ENCODE measurements at places on chromosomes 3 and 15.

GRCh38 chr3:144556392-144556791 is 584.8 kb downstream of the DIPK2A start:
- DNase-seq = no peak

GRCh38 chr3:28150465-28151206 is 90.8 kb upstream of the CMC1 start:
- no peak for DNase-seq

DNA sequence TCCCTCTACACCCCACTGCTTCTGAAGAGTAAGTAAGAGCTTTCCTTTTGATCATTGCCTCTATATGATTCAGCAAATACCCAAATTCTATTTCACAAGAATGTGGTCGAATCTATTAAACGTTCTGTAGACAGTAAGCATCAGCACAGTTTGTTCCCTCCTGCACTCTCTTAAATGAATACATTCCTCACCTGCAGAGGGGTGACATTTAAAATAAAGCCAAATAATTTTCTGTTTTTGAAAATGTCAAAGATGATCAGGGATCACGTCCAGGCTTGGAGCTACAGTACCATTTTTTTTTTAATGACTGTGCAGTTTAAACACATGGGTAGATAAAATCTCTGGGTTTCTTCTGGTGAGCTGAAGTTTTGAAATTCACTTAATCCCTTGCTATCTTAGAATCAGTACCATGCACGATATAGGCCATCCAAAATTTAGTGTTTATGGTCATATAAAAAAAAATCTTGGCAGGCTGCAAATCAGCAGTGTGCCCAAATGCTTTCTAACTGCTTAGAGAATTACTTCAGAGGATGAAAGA is 12.8 kb downstream of the PYDC2 start:
- no peak for DNase-seq

DNA sequence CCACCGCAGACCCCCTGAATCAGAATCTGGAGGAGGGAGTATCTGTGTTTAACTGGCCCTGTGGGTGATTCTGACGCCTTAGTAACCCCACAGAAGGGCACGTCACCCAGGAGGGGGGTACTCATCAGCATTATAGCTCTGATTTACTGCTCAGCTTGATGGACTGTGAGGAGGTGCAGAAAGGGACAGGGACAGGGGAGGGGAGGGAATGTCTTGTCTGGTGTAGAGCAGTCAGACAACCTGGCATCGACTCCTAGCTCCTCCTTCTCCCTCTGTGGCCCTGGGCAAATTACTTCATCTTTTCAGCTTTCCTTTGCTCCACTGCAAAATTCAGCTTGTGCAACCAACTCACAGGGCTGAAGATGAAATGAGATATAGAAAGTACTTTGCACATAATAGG is 42.3 kb upstream of the GLCE start:
- DNase-seq = no peak

DNA sequence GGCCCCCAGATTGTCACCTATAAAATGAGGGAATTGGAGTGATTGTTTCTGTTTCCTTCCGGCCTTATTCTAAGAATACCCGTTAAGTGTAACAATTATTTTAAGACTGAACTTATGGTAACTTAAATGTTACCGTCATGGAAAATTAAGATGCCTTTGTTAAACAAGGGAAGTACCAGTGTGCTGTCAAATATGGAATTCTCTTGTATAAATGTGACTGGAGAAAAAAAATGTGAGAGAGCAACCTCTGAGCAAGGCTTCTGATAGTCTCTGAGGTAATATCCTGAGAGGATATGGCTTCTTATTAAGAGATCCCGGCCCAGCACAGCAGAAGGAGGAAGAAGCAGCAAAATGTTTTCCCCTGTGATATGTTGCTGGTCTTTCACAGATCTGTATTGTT is 480.7 kb upstream of the ADAMTS9 start:
- DNase-seq = no peak

DNA sequence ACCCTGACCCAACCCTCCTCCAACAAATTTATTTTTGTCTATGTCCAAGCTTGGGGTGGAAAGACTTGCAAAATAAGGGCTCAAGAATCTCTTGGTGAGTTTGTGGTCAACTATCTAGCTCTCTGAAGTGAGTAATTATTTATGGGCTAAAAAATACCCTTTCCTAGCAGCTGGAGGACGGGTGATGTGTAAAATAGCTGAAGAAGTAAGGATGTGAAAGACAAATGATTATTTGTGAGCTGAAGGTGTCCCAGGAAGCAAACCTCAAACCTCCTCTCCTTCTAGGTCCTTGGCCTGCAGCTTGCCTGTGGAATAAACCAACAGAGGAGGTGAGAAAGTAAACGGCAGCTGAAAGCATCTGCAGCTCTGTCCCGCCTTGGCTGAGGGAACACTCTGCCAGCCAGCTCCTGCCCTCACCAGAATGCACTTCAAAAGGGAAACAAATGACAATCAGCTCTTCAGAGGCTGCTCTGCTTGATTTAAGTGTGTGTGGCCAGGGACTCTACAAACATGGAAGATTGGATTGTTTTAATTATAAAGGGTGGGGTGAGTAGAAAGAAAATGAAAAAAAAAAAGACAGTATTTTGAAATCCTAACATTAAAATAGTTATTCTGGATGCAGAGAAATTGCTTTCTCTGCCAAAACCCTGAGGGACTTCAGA is 60.3 kb downstream of the TM4SF4 start:
- no peak for DNase-seq

- DNase-seq = no peak
These were observed 157.7 kb downstream of the WNT7A start for GRCh38 chr3:13722178-13722577.

GRCh38 chr3:188918093-188918492 is 253.7 kb upstream of the TPRG1 start:
- no peak for DNase-seq

GRCh38 chr15:78133801-78134200 is 2.6 kb upstream of the CIB2 start:
- no peak for DNase-seq

GRCh38 chr15:81084716-81085115 is 49.4 kb upstream of the CFAP161 start:
- DNase-seq = no peak

- DNase-seq = no peak
These were observed 10.1 kb upstream of the CAMK1 start for GRCh38 chr3:9779721-9780457.

GRCh38 chr3:162132981-162133380 is 636.4 kb downstream of the OTOL1 start:
- no peak for DNase-seq

DNA sequence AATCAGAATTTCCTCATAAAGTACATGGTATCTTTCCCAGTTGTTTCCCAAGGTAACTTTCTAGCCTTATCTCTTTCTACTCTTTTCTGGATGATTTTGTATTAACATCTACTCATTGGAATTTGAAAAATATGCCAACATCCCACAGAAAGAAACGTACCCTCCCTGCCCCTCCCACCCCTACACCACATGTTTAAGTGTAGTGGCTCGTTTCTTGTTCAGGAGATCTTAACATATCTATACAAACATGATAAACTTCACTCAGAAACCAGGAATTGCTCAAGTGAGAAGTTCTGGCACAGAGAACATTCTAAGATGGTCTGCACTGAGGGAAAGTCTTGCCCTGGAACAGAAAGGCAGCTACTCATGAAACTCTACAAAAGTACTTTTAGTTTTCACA is 404.7 kb downstream of the SOX2 start:
- no peak for DNase-seq

DNA sequence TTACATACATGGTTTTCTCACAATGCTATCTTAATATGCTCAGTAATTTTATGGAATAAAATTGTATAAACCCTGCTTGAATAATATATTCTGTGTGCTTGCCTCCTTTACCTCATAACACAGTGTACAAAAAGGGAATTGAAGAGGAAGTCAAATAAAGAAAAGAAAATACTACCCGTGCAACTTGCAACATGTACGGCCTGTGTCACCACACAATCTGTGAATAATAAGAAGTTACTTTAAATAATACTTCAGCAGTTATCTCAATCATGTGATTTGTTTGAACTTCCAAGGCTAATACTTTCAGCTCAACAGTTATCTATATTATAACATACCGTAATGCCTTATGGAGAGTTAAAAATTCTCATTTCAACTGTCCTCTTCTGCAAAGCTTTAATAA is 58.1 kb upstream of the SATB1 start:
- DNase-seq = no peak

- no peak for DNase-seq
These were observed 108.9 kb downstream of the CCNL1 start for GRCh38 chr3:157051055-157051454.

DNA sequence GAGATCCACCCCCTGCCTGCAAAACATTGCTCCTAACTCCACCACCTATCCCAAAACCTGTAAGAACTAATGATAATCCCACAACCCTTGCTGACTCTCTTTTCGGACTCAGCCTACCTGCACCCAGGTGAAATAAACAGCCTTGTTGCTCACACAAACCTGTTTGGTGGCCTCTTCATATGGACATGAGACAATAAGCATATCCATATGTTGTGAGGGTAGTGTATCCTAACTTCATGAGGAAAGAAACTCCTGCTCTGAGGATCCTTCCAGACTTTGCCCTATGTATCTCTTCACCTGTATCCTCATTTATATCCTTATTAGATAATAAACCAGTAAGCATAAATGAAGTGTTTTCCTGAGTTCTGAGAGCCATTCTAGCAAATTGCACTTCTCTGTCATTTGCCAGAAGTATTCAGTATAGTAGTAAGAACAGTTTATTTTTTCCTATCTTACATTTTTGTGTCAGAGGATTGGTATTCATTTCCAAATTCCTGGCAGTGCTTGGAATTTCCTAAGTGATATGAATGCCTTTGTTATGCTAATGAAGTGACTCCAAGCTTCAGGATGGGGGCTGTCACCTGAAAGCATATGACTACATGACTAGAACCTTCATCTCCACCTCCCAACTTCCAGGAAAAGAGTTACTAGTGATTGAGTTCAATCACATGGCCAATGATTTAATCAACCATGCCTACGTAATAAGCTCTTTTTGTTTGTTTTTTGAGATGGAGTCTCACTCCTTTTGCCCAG is 30.2 kb downstream of the TTBK2 start:
- peak; percentile 46 for DNase-seq

GRCh38 chr15:67833710-67834511 is 5.9 kb downstream of the RNU6-1 start:
- DNase-seq = peak; percentile 72

GRCh38 chr3:40690749-40691451 is 166.1 kb downstream of the ZNF621 start:
- no peak for DNase-seq

DNA sequence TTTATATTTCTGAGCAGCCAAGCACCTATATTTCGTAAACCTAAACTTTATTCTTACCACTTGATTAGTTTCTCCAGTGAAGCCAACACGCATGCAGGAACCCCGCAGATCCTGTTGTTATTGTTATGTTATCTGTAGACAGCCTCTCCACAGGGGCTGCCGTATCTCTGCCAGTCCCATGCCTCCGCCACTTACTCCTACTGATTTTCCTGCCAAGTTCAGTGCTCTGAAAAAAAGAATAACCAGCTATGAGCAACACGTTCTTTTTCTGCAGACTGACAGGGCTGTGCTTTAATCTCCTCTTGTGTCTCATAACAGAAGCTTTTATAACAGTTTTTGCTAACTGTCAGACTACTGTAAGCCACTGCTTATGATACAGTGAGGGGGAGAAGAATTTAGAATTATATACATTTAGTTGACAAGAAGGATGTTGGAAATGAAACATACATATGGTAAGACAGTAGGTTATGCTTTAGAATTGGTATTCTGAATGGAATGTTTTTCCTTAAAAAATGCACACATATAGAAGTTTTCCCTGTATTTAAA is 347.4 kb downstream of the SI start:
- DNase-seq = no peak

- no peak for DNase-seq
These were observed 15.0 kb downstream of the CEP70 start for GRCh38 chr3:138578961-138579574.

GRCh38 chr3:15845475-15845874 is 47.7 kb upstream of the ANKRD28 start:
- DNase-seq = no peak

DNA sequence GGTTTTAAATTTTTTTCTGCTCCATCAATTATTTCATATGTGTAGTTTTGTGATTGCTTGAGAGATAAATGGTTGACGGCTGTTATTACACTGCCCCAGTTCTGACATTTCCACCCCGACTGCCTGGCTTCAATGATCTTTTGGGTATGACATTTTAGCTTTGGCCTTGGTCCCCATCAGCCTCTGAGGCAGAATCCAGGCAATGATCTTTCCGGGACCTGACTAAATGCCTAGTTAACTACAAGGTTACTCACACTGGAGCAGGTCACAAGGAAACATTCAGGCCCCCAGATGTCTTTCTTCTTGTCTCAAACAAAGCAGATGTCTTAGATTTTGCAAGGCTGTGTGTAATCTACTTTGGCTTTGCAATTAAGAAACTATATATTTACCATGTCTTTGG is 61.1 kb upstream of the TMCO5A start:
- no peak for DNase-seq

GRCh38 chr3:171768986-171769385 is 41.3 kb downstream of the PLD1 start:
- no peak for DNase-seq

- DNase-seq = no peak
These were observed 27.1 kb upstream of the TPRG1 start for GRCh38 chr3:189144645-189145044.

- DNase-seq = no peak
These were observed 466.4 kb upstream of the SGO1 start for GRCh38 chr3:20652231-20652986.

- no peak for DNase-seq
These were observed 283.4 kb upstream of the VEPH1 start for GRCh38 chr3:157786618-157787017.

DNA sequence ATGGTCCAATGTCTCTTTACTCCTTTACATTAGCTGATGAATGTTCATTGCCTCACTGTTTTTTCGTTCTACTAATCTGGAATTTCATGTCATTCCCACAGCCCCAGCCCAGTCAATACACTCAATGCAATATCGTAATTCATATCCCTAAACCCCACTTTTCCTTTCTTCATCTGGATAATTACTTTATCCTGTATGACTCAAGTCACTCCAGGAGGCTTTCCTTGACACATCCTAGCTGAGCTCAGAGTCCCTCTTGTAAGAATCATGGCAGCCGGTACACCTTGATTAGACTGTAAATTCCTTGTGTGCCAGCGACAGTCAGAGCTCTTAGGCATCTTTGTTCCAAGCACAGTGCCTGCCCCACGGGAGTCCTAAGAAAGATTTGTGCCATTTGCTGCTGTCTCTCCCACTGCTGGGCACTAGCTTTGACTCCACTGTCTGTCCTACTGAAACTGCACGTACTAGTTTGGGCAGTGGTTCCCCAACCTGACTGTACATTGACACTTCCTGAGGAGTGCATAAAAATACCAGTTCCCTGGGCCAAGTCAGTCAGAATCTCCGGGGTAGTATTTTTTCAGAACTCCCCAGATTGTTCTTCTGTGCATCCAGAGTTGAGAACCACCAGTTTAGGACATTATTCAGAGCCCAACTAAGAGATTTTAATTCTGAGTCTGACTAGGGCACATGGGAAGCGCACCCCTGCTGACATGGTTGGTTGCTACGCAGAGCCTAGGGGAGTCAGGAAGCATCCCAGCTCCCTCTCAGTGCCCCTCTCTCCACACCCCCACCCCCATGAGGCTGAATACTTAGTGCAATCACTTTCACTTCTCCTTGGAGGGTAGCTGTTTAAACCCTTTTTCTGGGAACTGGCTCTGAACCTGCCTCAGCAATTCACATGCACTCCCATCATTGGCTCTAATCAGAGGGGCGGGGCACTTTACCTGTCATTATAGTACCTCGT is 19.5 kb upstream of the C3orf70 start:
- no peak for DNase-seq
